ENCODE measurements at places on chromosomes 12 and 14.

GRCh38 chr12:87728931-87729593 is 300.1 kb downstream of the C12orf50 start:
- no peak for DNase-seq

GRCh38 chr14:93902619-93903307 is 24.4 kb upstream of the FAM181A start:
- no peak for DNase-seq

GRCh38 chr12:37672655-37673260 is 643.8 kb upstream of the ALG10B start:
- DNase-seq: no peak

DNA sequence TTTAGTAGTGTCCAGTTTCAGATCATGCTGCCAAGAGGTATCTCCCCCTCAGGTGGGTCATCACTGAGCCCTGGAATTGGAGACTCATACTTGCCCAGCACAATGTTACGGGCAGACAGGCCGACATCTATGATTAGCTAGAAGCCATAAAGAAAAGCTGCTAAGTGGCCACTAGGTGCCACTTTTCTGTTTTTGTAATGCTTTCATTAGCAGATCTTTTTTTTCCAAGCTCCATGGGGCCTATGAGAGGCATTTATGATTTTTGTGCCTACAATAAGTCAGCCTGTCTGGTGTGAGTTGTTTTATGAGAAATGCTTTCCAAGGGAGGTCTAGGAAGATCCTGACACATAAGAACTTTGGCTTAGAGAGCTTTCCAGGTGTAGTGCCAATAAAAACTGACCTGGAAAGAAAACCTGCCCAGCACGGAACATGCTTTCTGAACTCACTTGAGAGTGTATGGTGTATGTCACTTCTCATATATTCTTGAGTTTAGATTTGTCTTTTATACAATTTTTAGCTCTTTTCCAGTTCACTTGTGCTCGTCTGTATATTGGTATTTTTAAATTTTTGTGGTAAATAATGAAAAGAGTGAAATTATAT is 21.8 kb upstream of the SMCO2 start:
- no peak for DNase-seq

GRCh38 chr12:50166799-50167048 is 445 bp downstream of the CERS5 start:
- DNase-seq: peak; percentile 36

DNA sequence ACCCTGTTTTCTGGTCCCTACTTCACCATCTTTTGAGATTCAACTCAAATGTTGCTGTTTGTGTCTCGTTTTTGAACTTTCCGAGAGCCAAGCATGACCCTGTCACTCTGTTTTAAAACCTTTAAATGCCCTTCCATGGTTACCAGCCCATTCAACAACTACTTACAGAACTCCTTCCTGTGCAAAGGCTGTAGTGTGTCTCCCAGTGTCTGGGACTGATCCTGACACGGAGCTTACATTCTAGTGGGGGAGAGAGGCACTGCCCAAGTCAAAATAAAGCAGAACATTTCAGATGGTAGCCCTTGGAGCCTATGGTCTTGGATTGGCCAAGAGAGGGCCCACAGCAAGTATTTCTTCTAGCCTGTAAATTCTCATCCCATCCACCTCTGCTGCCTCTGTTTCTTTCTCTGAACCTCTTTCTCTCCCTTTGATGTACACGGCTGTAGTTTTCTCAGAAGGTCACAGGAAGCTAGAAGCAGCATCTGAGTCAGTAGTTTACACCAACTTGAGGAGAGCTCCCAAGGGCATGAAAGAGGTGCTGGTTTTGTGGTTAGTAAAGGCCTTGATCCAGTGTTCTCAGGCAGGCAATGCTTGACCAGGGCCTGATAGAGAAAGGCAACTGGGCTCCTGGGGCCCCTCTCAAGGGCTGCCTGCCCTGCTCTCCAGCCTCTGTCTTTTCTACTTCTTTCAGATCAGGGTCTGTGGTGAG is 42.3 kb upstream of the SLC24A4 start:
- DNase-seq: no peak

GRCh38 chr12:38508246-38508645 is 191.7 kb downstream of the ALG10B start:
- no peak for DNase-seq

- DNase-seq: no peak
Measured at GRCh38 chr12:57897286-57897974, 43.9 kb upstream of the ATP23 start.

DNA sequence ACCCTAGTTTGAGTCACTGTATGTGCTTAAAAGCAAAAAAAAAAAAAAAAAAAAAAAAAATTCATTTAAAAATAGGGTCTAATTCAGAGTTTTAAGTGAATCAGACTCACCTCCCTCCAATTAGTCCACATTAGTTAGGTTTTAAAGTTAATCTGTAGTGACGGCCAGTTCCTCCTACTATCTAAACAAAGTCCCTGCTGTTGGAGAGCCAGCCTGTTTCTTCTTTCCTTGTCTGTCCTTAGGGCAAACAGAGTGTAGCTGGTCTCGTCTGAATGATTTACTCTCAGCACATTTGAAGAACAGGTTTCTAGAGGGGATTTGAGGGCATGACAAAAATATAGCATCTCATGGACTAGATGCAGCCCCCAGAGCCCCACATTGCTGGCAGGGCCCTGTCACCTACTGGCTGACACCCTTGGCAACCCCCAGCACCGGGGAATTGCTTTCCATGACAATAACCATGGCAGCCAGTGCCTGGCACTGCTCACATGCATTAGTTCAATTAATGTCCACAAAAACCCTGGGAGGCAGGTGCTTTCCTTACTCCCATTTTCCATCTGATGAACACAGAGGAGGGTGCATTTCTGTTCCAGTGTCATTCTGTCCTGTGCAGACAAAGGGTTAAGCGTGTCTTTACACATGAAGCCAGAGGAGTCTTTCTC is 138.3 kb downstream of the PLXNC1 start:
- DNase-seq: no peak

GRCh38 chr12:65663648-65664047 is 160.6 kb upstream of the HMGA2 start:
- no peak for DNase-seq

DNA sequence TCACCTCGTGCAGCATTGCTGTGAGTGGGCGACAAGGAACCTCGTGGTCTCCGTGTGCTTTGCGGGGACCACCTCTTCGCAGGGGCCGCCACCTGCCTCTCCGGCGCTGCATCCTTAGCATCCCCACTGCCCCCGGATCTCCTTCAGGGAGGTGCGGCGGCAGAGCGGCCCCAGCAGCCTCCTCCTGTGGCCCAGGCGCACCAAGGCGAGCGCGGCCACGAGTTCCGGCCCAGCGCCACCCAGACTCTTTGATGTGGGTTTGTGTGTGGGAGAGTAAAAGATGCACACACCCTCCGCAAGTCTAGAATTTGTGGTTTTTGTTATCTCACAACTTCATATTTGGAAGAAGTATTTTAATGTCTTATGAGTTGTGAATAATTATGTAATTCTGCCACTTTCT is 118.8 kb upstream of the DIO3 start:
- no peak for DNase-seq

GRCh38 chr12:28027947-28028724 is 55.6 kb upstream of the PTHLH start:
- no peak for DNase-seq

DNA sequence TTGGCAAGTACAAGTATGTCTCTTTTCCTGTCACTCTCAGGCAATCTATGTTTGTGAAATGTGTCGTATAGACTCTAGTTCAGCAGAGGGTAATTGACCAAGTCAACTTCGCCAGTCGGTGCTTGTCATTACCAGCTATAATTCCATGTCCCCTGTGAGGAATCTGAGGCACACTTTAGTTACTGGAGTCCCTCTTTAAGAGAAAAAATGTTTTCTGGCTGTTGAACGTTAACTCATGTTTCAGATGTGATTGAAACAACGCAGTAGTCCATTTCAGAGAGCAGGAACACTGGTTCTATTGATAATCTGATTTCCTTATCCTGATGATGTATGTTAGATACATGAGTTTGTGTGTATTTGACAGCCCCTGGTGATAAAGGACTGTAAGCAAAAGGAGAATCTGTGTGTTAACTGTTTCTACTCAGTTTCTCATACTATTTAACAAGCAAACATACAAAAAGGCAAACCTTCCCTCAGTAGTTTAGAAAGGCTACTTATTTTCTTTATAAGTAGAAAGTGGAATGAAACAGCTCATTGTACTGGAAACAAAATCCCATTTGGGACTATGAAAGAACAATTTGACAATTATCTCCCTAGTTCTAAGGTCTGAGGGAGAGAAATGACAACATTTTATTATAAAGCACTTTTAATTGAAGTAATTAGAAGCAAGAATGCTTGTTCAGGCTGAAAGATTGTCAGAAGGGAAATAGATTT is 161.1 kb upstream of the TRHDE start:
- no peak for DNase-seq

GRCh38 chr12:118061873-118062843 is 1.2 kb upstream of the WSB2 start:
- DNase-seq: no peak

- DNase-seq: no peak
Measured at GRCh38 chr12:14952299-14952921, 9.0 kb downstream of the ARHGDIB start.

DNA sequence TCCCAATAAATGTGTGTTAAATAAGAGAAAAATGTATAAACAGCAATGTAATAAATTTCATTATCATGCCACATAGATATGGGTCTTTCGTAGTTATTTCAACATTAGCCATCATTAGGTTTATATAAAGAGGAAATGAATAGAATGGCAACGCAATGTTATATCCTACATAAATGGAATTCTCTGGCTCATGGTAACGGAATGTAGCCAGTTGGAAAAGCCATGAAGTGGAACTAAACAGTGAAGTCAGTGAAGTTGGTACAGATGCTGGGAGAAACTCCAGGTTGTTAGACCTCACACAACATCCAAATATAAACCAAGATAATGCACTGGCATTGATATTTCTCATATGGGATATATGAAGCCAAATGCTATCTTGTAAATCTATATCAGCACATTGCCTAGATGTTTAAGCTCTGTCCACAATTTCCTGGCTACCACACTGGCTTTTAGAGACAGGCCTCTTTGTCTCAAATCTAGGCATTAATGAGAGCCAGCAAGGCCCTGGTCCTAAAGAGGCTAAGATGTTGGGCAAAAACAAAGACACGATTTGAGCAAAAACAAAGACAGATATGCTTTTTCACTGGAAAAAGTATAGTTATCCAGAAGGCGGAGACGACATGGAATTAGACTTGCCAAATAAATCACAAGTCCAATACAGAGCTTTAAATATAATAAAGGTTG is 861.0 kb downstream of the RPS29 start:
- DNase-seq: no peak

- no peak for DNase-seq
Measured at GRCh38 chr12:8996682-8997405, 7.5 kb downstream of the KLRG1 start.

DNA sequence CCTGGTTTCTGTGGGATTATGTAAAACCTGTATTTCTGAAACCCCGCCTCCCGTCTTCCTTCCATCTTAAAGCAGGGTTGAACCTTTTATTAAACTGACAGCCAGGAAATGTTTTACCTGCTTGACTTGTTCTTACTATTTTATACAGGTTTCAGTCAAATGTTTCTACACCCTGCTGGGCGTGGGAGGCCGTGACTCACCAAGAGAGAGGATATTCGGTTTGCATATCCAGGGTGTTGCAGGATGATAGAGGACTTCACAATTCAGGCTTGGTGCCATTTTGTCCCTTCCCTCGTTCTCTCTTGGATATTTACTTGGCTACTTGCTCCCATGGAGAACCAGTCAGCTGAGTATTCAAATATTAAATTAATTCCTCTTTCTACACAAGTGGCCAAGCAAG is 69.7 kb downstream of the ARF6 start:
- no peak for DNase-seq

DNA sequence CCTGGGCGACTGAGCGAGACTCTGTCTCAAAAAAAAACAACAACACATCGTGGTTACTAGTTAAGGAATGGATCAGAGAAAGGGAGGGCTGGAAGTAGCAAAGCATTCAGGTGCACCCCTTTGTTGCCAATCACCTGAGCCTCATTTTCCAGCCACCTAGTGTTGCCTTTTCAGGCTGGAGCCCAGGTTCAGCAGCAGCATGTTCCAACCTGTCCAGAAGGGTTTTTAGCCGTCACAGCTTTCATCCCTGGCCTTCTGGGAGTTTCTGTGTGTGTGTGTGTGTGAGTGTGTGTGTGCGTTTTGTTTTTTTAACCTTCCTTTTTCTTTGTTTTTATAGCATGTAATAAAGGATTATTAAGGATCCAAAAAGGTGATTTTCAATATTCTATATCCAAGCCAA is 121.1 kb upstream of the ATF1 start:
- no peak for DNase-seq

DNA sequence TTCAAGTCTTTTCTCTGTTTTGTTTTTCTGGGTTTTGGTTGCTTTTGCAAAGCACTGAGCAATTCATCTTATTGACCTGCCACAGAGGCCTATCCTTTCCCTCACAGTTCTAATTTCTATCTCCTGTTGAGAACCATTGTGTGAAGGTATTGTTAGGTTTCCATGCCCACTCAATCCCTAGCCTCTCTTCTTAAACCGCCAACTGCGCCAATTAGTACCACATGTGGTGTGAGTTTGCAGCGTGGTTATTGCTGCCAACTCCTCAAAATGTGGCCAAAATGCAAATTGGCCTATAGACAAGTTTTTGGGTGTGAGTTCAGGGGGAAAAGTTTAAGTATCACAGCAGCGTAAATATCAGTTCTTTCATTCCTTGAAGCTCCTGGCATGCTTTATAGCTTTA is 232.6 kb downstream of the FLRT2 start:
- DNase-seq: no peak

DNA sequence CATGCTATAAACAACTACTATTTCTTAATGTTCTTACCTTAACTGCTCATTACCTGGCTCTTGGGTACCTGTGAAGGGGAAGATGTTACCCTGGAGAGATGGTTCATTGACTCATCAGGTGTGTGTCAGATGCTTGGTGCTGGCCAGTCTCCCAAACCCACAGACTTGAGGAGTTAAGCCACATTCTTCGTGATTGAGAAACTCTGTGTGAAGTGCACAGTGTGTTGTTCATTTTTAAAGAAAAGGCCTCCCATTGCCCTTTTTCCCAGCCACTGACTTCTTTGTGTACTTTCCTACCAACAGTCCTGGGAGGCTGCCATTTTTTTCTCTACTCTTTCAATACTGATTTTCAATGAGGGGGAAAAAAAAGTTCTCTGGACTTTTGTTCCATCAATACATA is 3.2 kb downstream of the MGST1 start:
- no peak for DNase-seq

GRCh38 chr12:10700581-10700980 is 22.5 kb downstream of the YBX3 start:
- DNase-seq: no peak

GRCh38 chr14:77004711-77005460 is 23.6 kb downstream of the IRF2BPL start:
- DNase-seq: no peak

DNA sequence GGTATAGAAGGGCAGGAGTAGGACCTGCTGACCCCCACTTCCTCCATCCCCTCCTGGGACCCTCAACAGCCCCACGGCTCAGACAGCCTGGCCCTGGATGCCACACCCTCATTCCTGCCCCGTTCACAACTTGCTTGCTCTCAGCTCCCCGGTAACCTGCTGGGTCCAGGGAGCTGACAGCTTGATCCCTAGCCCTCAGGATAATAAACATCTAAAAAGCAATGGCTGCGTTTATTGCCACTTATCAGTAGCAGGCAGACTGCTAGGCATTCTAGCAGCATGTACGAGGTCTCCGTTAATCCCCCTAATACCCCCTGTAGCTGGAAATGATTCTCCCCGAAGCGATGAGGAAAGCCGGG is 24.3 kb upstream of the RPLP0 start:
- DNase-seq: no peak

- no peak for DNase-seq
Measured at GRCh38 chr12:67333649-67334048, 64.5 kb downstream of the CAND1 start.

Data from progenitor cell of endocrine pancreas (in vitro differentiated cells).